ENCODE measurements at places on chromosomes 12 and 14. TPM values are rescaled to one million over a fixed set of nuclear protein-coding genes. Genes with fewer than 3 reads are reported as not detected.

The KRT8 gene
- not detected for polyA plus RNA-seq

The GALNT16 gene
- polyA plus RNA-seq = 23.2 TPM

The OAS2 gene
- polyA plus RNA-seq = 0.34 TPM

The FOXG1 gene
- not detected for polyA plus RNA-seq

The CLEC4C gene
- not detected for polyA plus RNA-seq

The GYS2 gene
- not detected for polyA plus RNA-seq

The PFKM gene
- polyA plus RNA-seq = 158 TPM

The DDX55 gene
- 5.2 TPM for polyA plus RNA-seq

All from Purkinje cell (primary cell).